Activated naive CD4-positive, alpha-beta T cell (primary cell): ENCODE measurements at places on chromosomes 5 and 9.

DNA sequence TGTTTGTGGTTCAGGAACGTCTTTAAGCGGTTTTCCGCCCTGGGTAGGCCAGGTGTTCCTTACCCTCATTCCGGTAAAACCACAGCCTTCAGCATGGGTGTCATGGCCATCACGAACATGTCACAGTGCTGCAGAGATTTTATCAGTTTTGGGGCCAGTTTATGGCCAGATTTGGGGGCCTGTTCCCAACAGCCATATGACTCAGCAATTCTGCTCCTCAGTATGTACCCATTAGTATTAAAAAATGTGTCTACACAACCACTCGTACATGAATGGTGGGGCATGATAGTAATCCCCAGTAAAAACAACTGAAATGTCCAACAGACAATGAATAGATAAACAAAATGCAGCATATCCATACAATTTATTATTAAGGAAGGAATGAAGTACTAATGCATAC, 51.9 kb upstream of the TTC23L start:
- DNase-seq, result no peak

DNA sequence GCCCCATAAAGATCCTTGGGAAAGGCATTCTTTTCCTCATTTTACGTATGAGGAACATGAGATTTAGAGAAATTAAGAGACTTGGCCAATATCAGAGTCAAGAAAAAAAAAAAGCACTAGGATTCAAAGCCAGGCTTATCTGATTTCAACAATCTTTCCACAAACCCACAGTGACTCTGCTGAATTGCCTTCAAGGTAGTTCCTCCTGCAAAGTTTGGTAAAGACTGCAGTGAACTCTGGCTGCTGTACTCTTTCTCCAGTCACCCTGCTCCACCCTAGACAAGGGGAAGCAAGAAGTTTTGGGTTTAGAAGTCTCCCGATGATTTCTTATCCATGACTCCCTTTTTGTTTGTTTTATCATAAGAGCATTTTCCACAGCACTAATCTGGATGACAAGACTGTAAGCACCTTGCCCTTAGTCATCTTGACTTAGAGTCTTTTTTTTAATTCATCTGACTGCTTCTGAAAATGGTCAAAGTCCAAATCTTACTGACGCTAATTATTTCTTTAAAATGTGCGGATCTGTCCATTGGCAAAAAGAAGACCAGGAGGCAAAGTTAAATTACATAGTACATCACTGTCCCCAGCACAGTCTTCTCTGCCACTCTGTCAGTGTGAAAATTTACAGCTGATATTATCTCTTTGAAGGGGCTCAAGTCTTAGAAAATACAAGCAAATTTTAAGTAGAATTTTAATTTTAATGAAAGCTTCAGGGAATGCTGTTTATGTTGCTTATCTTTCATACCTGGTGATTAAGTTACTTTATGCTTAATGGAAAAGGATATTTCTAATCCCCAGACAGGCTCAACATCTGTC, 180.1 kb downstream of the TTLL11 start:
- DNase-seq, result no peak

DNA sequence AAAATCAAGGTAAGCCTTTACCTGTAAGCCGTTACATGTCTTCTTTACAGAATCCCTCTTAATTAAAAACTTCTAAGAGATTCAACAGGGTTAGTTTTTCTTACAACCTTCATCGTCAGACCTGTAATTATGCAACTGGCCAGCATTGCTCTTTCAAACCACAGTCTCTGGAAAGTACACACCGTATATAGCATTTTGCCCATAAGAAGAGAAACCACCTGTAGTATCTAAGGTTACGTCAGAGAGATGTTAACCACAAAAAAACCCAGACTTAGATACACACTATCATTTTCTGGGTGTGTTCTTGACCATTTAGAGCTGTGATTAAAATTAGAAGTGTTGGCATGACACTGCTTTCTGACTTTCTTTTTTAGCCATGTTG, 140.0 kb downstream of the MUSK start:
- DNase-seq, result no peak

- DNase-seq, result no peak
These were observed at the start of gene PTPDC1 for GRCh38 chr9:94084314-94084713. Gene PTPDC1, plus strand, starts transcription at chr9:94084464. Its CDS starts 67 bp downstream, at chr9:94084531.

DNA sequence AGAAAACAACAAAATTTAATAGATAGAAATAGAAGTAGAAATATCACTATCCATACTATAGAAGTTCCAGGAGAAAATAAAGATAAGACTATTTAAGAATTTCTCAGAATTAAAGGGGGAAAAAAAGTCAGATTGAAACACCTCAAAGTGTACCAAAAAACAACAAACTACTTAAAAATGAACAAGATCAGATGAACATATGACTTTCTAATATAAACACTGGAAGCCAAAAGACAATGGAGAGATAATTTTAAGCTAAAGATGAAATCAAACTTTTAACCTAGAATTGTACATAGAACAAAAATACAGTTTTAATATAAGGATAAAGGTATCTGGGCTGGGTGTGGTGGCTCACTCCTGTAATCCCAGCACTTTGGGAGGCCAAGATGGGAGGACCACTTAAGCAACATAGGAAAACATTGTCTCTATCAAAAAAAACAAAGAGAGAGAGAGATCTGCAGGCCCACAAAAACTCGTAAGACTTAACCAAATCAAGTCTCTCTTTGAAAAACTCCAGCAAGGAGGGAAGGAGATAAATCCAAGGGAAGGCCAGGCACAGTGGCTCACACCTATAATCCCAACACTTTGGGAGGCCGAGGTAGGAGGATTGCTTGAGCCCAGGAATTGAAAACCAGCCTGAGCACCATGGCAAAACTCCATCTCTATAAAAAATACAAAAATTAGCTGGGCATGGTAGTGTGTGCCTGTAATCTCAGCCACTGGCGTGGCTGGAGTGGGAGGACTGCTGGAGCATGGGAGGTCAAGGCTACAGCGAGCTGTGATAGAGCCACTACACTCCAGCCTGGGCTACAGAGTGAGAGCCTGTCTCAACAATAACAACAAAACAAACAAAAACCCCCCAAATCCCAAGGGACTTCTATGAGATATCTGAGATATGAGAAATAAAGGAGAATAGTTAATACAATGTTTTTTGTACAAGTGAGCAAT, 32.4 kb downstream of the ABHD17B start:
- no peak for DNase-seq

- no peak for DNase-seq
These were observed 87.6 kb downstream of the AMBP start for GRCh38 chr9:113990570-113990907.

GRCh38 chr9:12759761-12760160, 15.1 kb upstream of the LURAP1L start:
- no peak for DNase-seq

DNA sequence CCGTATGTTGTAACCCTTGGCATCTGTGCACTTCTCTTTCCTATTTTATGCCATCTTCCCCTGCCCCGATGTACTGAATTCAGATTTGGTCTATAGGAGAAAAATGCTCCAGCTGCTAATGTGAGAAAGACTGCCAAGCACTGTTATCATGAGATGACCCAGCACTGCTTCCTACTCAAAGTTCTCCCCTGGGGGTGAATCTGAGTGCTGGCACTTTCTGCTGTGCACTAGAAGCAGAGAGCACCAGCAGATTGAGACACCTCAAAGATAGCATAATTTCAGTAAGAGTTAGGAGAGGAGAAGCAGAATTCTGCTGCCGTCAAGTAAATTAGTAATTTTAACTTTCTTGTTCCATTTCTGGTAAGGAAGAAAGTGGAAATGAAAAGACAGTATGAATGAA, 92.8 kb upstream of the ACOT12 start:
- DNase-seq, result no peak

DNA sequence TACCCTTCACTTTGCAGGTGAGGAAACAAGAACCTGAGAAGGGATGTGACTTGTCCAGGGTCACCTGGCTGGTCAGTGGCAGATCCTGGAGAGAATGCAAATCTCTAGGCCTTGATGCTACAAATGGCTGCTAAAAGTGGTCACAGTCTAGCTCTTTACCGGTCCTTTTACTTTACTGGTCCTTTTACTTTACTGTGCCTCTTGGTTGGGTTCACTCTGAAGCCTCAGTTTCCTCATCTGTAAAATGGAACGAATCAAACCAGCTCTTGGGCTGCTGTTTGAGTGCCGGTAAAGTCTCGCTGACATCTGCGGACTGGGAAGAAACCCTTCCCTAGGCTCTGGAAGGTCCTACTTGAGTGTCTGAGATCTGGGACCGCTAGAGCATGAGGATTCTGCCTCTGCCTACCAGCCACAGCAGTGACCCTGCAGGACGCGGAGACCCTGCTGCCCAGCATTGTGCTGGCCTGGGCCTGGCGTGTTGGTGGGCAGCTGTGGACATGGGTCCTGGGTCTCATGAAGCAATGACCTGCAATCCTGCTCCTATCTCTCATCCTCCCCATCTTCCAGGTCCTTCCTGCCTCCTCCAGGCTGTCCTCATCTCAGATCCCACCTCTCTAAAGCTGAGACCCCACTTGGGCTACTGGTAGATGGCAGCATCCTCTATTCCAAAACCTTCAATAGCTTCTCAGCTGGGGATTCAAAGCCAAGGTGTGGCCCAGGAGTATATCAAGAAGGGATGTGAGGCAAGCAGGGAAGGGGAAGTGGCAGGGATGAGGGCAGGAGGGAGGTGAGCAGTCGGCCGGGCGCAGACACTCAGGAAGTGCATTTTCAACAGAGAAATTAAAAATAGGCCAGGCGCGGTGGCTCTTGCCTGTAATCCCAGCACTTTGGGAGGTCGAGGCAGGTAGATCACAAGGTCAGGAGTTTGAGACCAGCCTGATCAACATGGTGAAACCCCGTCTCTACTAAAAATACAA, 13.3 kb downstream of the CORO2A start:
- no peak for DNase-seq

- DNase-seq, result no peak
These were observed 1130.4 kb upstream of the ACO1 start for GRCh38 chr9:31253800-31254762.

DNA sequence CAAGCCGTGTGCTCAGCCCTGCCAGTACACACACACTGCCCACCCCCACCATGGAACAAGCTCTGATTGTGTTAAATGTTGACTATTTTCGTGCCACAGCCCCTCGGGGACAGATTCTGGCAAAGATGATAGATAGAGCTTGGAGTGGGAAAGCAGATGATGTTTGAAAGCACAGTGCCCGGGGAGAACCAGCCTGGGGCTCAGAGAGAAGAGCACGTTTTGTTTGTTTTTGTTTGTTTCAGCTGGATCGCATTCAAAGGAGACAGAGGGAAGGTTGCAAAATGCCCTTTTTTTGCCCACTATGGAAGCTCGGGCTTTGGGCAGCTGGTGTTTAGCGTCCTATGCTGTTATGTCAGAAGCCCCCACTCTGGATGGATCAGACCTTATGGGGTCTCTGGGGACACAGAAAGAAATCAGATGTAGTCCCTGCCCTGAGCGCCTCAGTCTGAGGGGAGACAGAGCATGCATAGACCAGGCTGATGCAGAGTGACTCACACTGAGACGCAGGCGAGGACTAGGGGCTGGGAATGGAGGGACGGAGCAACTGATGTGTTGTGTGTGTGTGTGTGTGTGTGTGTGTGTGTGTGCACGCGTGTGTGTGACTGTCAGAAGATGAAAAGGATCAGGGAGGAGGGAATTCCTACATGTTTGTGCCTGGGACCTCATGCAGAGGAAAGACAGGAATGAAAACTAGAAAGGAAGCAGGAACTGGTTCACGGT, 229.7 kb downstream of the MELK start:
- DNase-seq, result no peak

DNA sequence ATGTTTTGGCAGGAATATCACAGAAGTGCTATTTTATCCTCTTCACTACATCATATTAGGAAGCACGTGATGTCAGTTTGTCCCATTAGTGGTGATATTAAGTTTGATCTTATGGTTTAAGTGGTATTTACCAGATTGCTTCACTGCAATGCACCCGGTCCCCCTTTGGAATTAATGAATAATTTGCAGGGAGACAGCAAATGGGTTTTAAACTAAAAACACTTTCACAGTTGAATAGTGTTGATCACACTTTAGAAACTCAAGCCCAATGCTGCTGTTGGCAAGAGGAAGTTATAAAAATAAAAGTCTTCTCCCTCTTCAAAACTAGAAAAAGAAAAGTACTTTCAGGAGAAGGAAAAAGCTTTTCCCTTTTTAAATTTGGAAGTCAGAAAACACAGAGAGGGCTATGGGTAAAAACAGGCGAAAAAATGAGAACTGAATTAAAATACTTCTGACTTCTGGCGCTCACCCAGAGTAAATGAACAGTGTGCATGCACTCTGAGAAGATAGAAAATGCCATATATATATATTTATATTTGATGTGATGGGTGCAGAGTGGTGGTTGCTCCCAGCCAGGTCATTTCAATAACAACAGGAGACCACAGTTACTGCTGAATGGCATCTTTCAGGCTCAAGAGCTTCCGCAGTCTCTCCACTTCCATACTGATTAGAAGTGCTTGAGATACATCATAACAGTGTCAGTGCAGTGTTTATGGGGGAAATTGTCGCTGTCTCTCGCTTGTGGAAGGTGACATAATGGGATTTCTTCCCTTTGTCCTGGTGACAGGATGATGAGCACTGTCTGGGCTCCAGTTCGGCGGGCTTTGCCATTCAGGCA, 278.0 kb downstream of the ZSWIM6 start:
- no peak for DNase-seq

- DNase-seq, result no peak
These were observed 16.0 kb downstream of the TMEM174 start for GRCh38 chr5:73188764-73189531.
